ENCODE measurements at places on chromosomes 6 and 20. TPM values are rescaled to one million over a fixed set of nuclear protein-coding genes. Genes with fewer than 3 reads are reported as not detected.

- H3K27me3 ChIP-seq = peaks cover 11% of the 10 kb centered on the region
- H3K36me3 ChIP-seq = peaks cover 4% of the 10 kb centered on the region
- H3K4me1 ChIP-seq = no peaks in the 10 kb centered on the region
- H3K27ac ChIP-seq = no peak overlapping the region
- DNase-seq = no peak
- no peak overlapping the region for H3K4me3 ChIP-seq
These were observed 62.4 kb downstream of the HS3ST5 start for GRCh38 chr6:114280239-114280982.

- no peak for DNase-seq
- H3K27me3 ChIP-seq = no peaks in the 10 kb centered on the region
- H3K36me3 ChIP-seq = peaks cover 14% of the 10 kb centered on the region
- peak overlapping the region; percentile 83 for H3K27ac ChIP-seq
These were observed 1.3 kb downstream of the PCNA start for GRCh38 chr20:5118220-5119142.

- no peaks in the 10 kb centered on the region for H3K27me3 ChIP-seq
- no peaks in the 10 kb centered on the region for H3K4me1 ChIP-seq
- H3K27ac ChIP-seq = no peak overlapping the region
These were observed 175.5 kb downstream of the EYA2 start for GRCh38 chr20:47070176-47070575.

GRCh38 chr20:61864481-61864880 is 201.2 kb downstream of the TAF4 start:
- no peak overlapping the region for H3K4me3 ChIP-seq
- H3K27ac ChIP-seq = no peak overlapping the region
- H3K4me1 ChIP-seq = no peaks in the 10 kb centered on the region

DNA sequence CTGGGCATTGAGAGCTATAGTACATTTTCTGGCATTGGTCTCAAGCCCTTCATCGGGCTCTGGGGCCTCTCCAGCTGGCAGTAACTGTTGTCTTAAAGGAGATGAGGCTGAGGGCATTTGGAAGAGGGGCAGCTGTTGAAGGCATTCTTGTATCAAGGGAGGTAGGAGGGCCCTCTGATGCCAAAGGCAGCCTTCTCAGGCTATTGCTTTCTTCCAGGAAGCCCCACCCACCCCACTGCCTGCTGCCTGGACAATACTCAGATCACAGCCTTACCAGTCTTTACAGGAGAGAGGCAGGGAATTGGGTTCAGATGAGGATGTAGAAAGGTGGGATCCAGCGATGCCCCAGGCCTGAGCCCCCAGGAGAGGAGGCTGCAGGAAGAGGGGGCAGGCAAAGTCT is 46.0 kb downstream of the CPXM1 start:
- peaks cover 16% of the 10 kb centered on the region for H3K4me1 ChIP-seq
- DNase-seq = no peak
- H3K27ac ChIP-seq = no peak overlapping the region

The SNRPB2 gene
- total RNA-seq = 68.3 TPM

GRCh38 chr6:108987156-108987555 is 107.5 kb downstream of the SESN1 start:
- peaks cover 14% of the 10 kb centered on the region for H3K4me1 ChIP-seq
- peaks cover 36% of the 10 kb centered on the region for H3K36me3 ChIP-seq
- H3K4me3 ChIP-seq = no peak overlapping the region
- H3K27me3 ChIP-seq = no peaks in the 10 kb centered on the region
- H3K27ac ChIP-seq = no peak overlapping the region

- H3K27ac ChIP-seq = no peak overlapping the region
- no peak for DNase-seq
- H3K36me3 ChIP-seq = no peaks in the 10 kb centered on the region
- peaks cover 3% of the 10 kb centered on the region for H3K4me1 ChIP-seq
- H3K27me3 ChIP-seq = no peaks in the 10 kb centered on the region
- H3K4me3 ChIP-seq = no peak overlapping the region
These were observed 443.7 kb downstream of the GJA1 start for GRCh38 chr6:121879149-121879548.

DNA sequence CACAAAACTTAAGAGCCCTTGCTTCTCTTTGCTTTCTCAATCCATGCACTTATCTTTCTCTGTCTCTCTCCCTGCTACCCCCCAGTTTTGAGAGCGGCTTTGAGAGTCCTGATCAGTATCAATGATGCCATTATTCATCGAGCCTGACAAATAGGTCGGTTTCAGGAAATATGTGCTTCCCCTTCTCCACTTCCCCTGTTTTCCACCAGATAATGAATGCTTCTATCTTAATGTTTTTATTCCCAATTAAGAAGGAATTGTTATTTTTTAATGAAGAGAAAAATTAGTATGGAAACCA is 117.7 kb downstream of the KIF13A start:
- H3K4me1 ChIP-seq = peaks cover 37% of the 10 kb centered on the region
- peak overlapping the region; percentile 89 for H3K27ac ChIP-seq
- no peaks in the 10 kb centered on the region for H3K27me3 ChIP-seq
- peaks cover 8% of the 10 kb centered on the region for H3K36me3 ChIP-seq
- no peak for DNase-seq
- H3K4me3 ChIP-seq = peak overlapping the region; percentile 8

The SERPINB1 gene
- 31.2 TPM for total RNA-seq

- no peak overlapping the region for H3K4me3 ChIP-seq
- DNase-seq = peak; percentile 53
- H3K27ac ChIP-seq = no peak overlapping the region
- H3K27me3 ChIP-seq = peaks cover 97% of the 10 kb centered on the region
- H3K36me3 ChIP-seq = no peaks in the 10 kb centered on the region
These were observed 6.8 kb upstream of the PAX1 start for GRCh38 chr20:21698494-21699215.

Data from type B pancreatic cell (in vitro differentiated cells).